ENCODE measurements at places on chromosomes 3 and 15.

GRCh38 chr3:57065588-57065987 is 5.1 kb downstream of the SPATA12 start:
- no peak for DNase-seq

DNA sequence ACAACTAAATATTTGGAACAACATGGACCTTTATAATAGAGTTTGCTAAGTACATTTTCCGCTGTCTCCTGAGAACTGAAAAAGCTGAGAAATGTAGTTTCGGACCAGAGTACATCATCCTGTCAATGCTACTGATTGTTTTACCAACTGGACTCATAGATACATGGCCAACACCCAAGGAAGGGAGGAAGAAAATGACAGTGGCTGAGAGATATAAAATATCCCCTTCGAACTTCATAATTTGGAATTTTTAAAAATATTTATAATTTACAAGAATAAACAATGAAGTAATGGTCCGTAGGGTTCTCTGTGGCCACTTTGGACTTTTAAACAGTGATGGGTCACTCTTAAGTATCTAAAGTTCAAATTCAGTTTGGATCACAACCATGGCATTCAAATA is 1042.7 kb downstream of the MCTP2 start:
- DNase-seq = no peak

GRCh38 chr3:149967086-149967685 is 3.5 kb downstream of the PFN2 start:
- no peak for DNase-seq

DNA sequence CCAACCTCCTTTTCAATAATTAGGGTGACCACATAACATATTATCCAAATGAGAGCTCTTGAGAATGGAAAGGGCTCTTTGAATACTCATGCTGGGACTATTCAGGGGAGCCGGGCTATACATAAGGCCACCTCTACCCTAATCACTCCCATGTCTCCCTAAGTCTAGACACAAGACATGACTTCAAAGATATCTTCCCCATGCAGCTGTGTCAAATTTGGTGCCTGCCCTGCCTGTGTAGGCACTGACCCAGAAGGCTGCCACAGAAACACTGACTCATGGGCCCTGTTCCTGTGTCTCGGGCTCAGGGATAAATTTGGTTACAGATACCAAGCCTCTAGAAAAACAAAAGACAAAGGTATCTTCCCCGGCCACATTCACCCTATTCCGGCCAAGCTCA is 70.3 kb downstream of the MYLK start:
- DNase-seq = no peak

- DNase-seq = no peak
Observed at GRCh38 chr15:77370580-77370979, 49.3 kb downstream of the PEAK1 start.

GRCh38 chr3:74149466-74149865 is 465.0 kb downstream of the CNTN3 start:
- DNase-seq = no peak

- DNase-seq = no peak
Observed at GRCh38 chr3:110343945-110344344, 727.7 kb upstream of the NECTIN3 start.

- no peak for DNase-seq
Observed at GRCh38 chr3:13323822-13324221, 96.3 kb downstream of the NUP210 start.

GRCh38 chr3:133424937-133425869 is 25.3 kb downstream of the BFSP2 start:
- DNase-seq = no peak

DNA sequence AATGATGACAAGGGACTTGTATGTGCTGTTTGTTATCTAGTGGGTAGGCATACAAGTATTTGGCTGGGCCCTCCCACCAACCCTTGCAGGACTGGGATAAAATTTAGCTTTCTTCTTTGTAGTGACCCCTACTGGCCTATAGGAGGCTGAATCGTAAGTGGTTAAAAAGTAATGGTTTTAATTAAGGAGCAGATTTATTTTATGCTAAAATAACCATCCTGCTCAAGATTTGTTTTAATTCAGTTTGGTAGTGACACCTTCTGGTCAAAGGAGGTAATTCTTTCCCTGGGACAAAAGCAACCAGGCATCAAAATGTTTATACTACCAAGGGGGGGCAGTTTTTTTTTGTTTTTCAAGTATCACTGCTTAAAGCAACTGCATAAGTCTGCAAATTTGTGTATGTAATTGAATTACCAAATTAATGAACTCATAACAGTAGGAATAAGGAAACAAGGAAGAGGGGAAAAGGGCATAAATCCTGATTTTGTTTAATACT is 70.7 kb downstream of the TOP2B start:
- no peak for DNase-seq
